Stimulated activated CD8-positive, alpha-beta memory T cell treated with anti-CD3 and anti-CD28 coated beads, Interleukin-15, amount 100 ng/mL, for 4 hours (primary cell): ENCODE measurements at places on chromosomes 7 and 10.

GRCh38 chr10:73906524-73907447 is 4.1 kb upstream of the PLAU start:
- DNase-seq = no peak

DNA sequence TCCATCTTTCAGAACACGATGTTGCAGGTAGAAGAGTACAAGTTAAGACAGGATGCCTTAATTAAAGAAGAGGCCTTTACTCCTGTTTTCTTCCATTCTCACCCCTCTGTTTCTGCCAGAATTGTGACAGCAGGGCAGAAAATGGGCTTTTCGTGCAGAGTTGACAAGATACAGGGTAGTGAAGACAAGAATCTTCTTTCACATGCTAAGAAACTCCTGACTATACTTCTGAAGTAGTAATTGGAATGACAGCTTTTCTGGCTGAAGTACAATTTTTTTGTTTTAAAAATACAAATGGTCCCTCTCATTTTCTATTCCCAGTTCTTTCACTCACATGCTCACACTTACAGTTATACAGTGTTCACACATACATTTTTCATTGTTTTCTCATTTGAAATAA is 22.1 kb downstream of the HDAC9 start:
- DNase-seq = no peak

DNA sequence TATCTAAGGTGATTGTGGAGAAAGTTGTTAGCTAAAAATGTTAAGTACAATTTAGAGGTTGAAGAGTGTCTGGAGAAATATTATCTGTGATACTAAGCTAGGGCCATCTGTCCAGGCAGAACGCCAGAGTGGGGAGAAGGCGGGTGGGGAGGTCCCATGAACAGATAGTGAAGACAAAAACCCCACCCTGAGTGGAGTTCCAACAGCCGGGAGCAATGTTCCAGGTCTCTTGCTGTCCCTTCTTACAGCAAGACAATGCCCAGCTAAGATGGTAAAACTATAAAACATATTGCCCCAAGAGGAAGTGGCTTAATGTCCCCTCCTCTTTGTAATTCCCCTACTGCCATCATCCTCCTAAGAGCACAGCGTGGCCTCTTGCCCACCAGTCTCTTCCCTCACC is 10.4 kb upstream of the IL15RA start:
- no peak for DNase-seq

GRCh38 chr7:47451851-47452205 is 130.1 kb downstream of the TNS3 start:
- DNase-seq = no peak

- DNase-seq = no peak
Measured at GRCh38 chr10:1188558-1189135, 132.5 kb downstream of the WDR37 start.

DNA sequence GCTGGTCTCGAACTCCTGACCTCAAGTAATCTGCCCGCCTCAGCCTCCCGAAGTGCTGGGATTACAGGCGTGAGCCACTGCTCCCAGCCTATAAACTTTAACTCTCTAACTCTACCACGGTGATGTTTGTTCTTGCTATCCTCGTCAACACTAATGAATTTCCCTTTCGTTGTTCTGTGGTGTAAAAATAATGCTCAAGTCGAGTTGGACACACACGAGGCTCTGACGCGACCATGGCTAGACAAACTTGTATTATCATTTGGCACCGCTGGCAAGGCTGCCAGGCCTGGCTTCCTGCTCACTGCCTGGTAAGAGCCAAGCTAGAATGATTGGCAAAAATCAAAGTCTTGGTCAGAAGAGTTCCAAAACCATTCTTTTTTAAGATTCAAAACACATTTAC is 167.0 kb upstream of the KLF6 start:
- no peak for DNase-seq

GRCh38 chr7:84162584-84162983 is 32.0 kb downstream of the SEMA3A start:
- no peak for DNase-seq

DNA sequence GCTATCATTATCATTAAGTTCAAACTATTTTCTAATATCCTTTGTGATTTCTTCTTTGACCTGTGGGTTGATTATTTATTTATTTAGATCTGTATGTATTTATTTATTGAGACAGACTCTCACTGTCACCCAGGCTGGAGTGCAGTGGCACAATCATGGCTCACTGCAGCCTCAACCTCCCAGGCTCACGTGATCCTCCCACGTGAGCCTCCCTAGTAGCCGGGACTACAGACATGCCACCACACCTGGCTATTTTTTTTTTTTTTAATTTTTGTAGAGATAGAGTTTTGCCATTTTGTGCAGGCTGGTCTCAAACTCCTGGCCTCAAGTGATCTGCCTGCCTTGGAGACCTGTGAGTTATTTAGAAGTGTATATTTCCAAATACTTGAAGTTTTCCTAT is 28.7 kb upstream of the MRPS16 start:
- DNase-seq = no peak

DNA sequence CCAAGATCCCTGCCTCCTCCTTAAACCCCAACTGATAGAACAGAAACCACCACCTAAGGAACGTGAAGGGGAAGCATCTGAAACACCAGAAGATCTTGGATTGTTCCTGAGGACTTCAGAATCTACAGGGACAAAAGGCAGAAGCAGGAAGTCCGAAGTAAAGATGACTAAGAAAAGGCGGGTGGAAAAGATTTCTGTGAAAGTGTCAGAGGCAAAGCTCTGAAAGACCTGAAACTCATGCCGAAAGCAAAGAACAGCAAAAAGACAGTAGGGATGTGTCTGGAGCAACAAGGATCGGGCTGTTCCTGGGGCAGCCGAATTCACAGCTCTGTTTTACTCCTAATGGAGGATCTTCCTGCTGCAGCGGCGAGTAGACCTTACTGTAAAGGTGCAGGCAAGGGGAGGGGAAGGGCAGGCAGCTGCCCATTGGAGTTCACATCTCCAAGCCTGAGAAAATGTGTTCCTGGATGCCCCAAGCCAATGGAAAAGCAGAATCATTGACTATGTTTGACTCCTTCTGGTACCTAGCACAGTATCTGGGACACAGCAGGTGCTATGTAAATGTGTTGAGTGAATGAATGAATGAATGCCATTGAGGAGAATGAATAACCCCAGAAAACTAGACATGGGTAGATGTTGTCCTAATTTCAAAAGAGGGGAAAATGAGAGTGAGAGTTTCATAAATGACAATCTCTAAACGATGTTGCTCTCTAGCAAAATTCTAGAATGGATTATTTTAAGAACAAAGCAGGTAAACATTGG is 40.4 kb downstream of the PDIA4 start:
- no peak for DNase-seq

- no peak for DNase-seq
Measured at GRCh38 chr7:66176914-66177313, 28.2 kb upstream of the TPST1 start.

GRCh38 chr10:1124796-1125195 is 68.6 kb downstream of the WDR37 start:
- DNase-seq = no peak

DNA sequence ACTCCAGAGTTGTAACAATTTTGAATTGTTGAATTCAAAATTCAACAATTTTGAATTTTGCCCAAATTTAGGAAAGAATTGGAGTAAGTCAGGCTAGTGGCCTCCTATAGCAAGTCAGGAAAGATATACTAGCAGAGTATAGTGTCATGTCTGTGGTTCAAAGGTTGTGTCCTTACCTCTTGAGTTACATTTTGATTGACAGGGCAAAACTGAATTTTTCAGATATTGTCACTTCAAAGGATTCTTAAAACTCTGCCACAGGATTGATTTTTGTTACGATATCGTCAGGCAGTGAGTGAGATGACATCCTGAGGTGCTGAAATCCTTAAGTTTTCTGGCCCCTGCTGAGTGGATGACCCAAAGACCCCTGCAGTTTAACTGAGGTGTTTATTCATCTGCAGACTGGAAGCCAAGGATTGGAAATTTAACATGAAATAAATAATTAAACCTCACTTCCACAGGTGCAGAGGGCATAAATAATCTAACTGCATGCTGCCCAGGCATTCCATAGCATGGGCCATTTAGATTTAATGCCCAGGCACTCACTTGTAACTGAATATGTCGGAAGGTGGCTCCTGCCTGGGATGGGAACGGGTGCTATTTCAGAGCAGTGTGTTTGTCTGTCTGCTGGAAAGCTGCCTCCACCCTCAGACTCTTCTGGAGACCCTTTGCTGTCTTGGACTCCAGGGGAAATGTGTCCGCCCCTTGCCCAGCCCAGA is 50.8 kb downstream of the RBM20 start:
- DNase-seq = no peak

DNA sequence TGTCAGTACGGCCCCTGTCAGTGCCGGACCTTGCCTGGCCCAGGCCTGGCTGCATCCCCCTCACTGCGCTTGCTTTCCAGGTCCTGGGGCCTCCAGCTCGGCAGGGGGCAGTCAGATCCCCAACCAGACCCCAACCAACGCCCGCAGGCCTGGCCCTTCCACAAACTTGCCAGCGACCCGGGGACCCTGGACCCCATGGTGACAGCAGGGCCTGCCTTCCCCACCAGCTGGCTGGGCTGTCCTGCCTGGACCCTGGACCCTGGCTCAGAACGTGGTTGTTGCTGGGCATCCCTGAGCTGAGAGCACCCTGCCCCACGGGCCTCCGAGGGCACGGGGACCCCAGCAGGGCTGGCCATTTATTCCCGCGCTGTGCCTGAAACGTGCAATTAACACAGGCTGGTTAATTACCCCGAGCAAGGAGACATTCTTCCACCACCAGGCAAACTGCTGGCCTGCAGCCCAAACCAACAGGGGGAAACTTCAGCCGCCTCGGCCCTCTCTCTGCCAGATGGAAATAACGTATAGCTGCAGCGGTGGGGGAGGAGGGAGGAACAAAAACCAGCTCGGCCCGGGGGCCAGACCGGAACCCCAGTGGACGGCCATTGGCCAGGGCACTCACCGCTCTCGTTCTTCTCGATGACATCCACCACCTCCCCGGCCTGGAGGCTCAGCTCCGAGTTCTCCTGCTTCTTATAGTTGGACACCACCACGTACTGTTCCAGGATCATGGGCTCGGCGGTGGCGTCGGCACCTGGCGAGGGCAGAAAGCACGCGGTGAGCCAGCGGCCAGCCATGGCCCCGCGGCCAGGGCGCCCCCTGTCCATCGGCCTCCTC is 167.1 kb downstream of the NEURL1 start:
- no peak for DNase-seq

GRCh38 chr7:135333200-135333599 is 99.6 kb downstream of the STRA8 start:
- no peak for DNase-seq

DNA sequence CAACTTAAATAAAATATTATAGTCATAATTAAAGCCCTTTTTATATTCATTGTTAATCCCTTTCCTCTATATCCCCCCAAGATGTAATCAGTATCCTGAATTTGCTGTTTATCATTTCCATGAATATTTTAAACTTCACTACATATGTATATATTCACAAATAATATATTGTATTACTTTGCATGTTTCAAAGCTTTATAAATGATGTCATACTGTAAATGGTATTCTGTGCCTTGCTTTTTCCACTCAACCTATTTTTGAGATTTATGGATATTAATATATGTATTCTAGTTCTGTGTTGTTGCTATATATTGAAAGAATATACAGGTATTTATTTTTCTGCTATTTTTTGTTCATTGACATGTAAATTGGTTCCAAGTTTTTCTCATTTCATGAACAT is 173.1 kb downstream of the CCDC71L start:
- no peak for DNase-seq

- DNase-seq = no peak
Measured at GRCh38 chr7:27249724-27250556, 7.3 kb downstream of the EVX1 start.

- DNase-seq = no peak
Measured at GRCh38 chr7:112802406-112802805, 12.2 kb upstream of the TMEM168 start.

- DNase-seq = no peak
Measured at GRCh38 chr7:67807826-67808225, 811.2 kb downstream of the TYW1 start.

DNA sequence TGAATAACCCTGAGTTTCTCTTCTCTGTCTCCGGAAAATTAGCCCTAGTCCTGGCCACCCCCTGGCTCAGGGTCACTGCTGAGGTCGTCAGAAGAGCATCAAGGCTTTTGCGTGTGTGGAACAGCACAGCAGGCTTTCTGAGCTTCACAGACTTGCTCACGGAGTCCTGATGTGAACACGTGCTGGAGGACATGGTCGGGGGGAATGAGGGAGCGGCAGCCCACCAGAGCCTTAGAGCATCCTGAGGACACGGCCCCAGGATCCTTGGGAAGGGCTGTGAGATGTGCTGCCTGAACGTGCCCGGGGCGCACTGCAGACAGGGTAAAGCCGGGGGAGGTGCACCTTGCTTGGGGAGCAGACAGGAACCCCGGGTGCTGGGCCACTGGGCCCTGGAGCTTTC is 28.8 kb downstream of the TMEM120A start:
- DNase-seq = no peak

GRCh38 chr10:129426606-129427005 is 40.4 kb upstream of the MGMT start:
- no peak for DNase-seq

GRCh38 chr10:47058961-47059391 is 147.7 kb downstream of the PTPN20 start:
- DNase-seq = no peak

GRCh38 chr10:128537834-128538330 is 411.7 kb upstream of the MKI67 start:
- no peak for DNase-seq

DNA sequence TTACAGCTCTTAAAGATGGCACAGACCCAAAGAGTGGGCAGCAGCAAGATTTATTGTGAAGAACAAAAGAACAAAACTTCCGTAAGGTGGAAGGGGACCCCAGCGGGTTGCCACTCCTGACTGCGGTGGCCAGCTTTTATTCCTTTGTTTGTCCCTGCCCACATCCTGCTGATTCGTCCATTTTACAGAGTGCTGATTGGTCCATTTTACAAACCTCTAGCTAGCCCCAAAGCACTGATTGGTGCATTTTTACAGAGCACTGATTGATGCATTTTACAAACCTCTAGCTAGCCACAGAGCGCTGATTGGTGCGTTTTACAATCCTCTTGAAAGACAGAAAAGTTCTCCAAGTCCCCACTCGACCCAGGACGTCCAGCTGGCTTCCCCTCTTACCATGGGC is 16.8 kb upstream of the CCSER2 start:
- DNase-seq = no peak

- no peak for DNase-seq
Measured at GRCh38 chr7:25598765-25599164, 370.5 kb upstream of the NPVF start.

- no peak for DNase-seq
Measured at GRCh38 chr10:21388589-21388988, 136.9 kb downstream of the SKIDA1 start.

GRCh38 chr7:64320547-64321513 is 7.1 kb downstream of the ZNF736 start:
- DNase-seq = no peak

DNA sequence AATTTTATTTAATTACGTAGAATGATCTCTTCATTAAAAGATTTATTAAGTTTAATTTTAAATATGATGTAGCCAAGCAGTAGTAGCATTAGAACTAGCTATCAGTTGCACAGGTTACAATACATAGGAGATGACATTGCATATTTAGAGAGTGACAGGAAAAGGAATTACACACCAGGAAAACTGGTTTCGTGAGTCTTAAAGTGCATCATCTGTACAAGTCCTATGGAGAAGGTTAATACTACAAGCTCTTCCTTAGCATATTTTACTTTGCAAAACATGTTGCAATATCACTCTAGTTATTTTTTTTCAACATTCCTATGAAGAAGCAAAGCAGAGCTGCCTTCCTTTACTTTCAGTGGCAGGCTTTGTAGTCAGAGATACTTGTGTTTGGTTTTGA is 20.2 kb upstream of the SEM1 start:
- DNase-seq = no peak
